ENCODE measurements at places on chromosomes 4 and X.

GRCh38 chrX:24260842-24261550 lies 52.9 kb downstream of the SUPT20HL2 start:
- peak; percentile 3 for DNase-seq

GRCh38 chrX:155115174-155115819 lies 44.0 kb downstream of the BRCC3 start:
- no peak for DNase-seq

- DNase-seq, result no peak
Measured at GRCh38 chrX:47047989-47048388, 30.3 kb upstream of the RGN start.

- DNase-seq, result no peak
Measured at GRCh38 chrX:71989768-71990426, 79.3 kb downstream of the NHSL2 start.

- no peak for DNase-seq
Measured at GRCh38 chrX:66130469-66130868, 33.6 kb upstream of the HEPH start.

DNA sequence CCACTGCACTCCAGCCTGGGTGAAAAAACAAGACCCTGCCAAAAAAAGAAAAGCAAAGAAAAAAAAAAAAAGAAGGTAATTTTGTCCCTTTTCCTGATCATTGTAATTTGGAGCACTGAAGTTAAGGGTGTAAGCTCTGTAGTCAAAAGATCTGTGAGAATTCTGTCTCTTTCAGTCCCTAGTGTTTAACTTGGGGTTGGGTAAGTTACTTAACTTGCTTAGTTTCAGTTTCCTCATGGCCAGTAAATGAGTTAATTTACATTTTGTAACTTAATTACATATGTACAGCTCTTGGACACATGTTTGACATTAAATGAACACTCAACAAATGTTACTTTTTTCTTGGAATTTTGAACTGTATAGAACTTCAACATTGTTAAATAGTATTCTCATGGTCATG lies 10.9 kb upstream of the UBE2K start:
- no peak for DNase-seq

DNA sequence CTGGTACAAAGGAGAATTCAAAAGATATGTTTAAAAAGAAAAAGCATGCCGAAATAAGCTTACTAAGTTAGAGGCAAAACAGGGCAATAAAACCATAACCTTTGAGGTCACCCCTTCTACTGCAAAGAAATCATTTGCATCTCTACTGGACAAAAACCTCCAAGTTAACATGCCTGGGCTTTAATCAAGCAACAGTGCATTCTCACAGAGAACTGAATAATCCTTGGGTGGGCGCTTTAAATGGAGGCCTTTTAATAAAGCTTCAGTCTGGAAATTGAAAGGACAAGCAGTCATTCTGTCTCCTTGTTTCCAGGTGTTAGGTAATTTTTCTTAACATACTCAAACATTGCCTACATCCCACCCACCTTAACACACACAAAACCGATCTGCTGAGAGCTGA lies 34.6 kb upstream of the SMS start:
- DNase-seq, result no peak

GRCh38 chr4:62243895-62244294 lies 1043.8 kb downstream of the ADGRL3 start:
- no peak for DNase-seq

GRCh38 chr4:88219099-88219498 lies 60.7 kb upstream of the ABCG2 start:
- peak; percentile 55 for DNase-seq

DNA sequence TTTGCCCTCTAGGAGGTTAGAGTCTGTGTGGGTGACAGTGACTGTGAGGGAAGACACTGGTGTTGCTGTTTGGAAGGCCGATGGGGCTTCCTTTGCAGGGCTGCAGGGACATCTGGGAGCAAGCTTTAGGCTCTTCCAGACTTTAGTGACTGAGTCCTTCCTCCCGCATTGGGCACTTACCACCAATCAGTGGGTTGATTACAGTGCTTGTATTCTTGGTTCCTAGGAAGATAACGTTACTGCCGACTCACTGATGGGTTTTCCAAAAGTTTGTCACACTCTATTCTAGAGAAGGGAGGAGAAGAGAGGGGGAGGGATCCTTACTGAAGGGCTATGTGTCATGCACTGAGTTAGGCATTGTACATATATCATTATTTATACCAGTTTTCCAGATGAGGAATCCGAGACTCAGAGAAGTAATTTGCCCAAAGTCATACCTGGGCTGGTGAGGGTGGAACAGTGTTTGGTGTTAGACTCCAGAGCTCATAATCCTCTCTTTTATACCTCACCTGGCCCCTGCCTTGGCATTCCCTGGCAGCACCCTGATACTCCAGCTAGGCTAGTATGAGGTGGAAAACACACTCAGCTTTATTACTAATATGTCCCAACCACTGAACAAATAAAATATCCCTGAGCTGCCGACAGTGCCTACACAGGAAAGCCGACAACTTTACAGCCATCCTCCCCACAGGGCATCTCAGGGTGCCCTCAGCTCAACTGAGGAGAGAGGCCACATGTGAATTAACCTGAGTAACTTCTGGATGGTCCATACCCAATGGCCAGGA lies 3.8 kb downstream of the CHST7 start:
- DNase-seq, result no peak

GRCh38 chrX:109928596-109929335 lies 74.1 kb upstream of the TMEM164 start:
- peak; percentile 65 for DNase-seq

GRCh38 chr4:26322346-26322745 lies 1.5 kb downstream of the RBPJ start:
- DNase-seq, result no peak

DNA sequence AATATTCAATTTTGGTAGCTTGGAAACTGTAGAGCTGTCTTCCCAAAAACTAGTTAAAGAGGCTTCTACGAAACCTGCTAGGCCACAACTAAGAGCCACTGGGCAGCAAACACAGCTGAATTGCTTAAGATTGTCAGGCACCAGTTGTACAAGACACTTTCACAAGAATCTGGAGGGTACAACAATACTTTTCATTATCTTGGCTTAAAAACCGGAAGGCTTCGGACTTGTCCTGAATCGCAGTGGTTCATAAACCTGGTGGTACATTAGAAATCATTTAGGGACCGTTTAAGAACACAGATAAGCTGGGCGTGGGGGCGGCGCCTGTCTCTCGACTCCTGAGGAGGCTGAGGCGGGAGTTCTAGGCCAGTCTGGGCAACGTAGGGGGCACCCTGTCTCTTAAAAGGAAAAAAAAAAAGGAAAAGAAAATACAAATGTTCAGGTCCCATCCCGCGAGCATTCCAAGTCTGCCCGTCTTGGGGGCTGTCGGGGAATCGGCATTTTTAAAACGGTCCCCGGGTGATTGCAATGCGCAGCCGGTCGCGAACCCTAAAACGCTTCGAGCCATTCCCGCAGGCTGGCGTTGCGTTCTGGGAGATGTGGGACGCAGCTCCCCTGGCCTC lies 763 bp downstream of the PYURF start:
- DNase-seq, result no peak

GRCh38 chr4:145019346-145019745 lies 78.7 kb downstream of the ANAPC10 start:
- DNase-seq, result no peak

GRCh38 chr4:24642981-24643547 lies 58.7 kb upstream of the DHX15 start:
- DNase-seq, result no peak

DNA sequence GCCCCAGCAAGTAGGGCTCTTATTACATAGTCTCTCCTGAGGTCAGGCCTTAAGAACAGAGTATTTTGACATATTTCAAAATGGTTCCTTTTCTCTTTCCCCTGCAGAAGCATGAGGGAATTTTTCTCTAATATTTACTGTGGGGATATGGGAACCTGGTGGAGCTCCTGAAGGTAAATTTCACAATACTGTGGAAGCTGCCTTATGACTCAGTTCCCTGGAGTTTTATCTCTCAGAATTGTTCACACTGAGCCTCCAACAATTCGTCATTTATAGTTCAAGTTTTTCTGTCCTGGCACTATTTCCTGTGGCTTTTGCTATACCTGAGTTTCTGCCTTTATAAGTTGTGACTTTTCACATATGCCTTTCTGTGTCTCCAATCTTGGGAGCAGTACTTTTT lies 607.2 kb upstream of the NDST4 start:
- DNase-seq, result no peak

GRCh38 chrX:129976441-129976840 lies 6.0 kb upstream of the BCORL1 start:
- no peak for DNase-seq

DNA sequence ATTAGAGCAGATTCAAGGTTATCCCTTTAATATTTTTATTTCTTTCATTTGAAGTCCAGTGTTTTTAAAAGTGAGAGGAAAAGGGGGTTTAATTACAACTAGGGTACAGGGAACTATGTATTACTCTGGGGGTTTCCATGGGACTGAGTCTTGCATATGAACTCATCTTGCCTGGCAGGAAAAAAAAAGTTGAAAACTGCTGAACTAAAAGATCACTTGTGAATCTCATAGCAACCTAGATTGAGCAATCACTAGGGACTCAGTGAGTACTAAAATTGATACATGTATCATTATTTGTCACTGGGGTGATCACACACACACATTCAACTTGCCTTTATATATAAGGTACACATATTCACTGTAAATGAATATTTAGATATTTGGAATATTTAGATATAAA lies 180.7 kb upstream of the SFRP2 start:
- no peak for DNase-seq

DNA sequence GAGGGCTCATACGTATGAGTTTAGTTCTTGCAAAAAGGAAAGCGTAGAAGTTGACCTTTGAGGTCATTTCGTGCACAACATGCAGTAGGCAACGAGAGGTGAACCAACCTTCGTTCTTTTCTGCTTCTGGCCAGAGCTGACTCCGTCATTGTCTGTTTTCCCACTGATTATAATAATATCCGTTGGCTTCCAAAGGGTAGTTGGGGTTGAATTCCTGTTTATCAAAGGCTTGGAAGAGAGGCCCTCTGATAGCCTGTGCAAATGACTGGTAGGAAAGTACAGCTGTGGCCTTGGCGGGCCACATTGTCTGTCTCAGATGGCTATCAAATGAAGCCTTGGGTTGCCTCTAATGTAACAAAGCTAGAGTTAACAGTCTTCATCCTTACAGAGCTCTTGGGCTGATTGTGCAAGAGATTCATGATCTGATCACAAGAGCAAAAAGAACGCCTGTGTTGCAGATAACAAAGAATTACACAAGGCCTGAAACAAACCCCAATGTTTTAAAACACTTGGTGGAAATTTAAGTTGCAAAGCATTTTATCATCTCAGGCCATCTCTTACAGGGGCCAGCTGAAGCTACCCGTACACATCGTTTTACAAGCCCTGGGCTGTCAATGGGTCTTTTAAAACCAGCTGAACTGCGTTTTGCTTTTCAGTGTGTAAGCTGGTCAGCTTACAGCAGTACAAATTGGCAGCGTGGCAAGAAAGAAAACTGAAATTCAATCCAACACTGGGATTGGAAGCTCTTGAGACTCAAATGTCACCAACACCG lies 46.1 kb upstream of the FAM9C start:
- no peak for DNase-seq

- no peak for DNase-seq
Measured at GRCh38 chr4:10872833-10873517, 188.4 kb upstream of the CLNK start.

GRCh38 chrX:23194885-23195554 lies 139.6 kb upstream of the PTCHD1 start:
- no peak for DNase-seq

- peak; percentile 90 for DNase-seq
Measured at GRCh38 chr4:17544831-17545234, 29.9 kb downstream of the CLRN2 start.

- no peak for DNase-seq
Measured at GRCh38 chr4:80101071-80101791, 28.2 kb upstream of the ANTXR2 start.

- DNase-seq, result no peak
Measured at GRCh38 chrX:130032552-130032951, 50.1 kb downstream of the BCORL1 start.

- no peak for DNase-seq
Measured at GRCh38 chr4:88225232-88226105, 58.9 kb downstream of the PPM1K start.

- no peak for DNase-seq
Measured at GRCh38 chrX:71095981-71096759, 519 bp downstream of the FOXO4 start.

DNA sequence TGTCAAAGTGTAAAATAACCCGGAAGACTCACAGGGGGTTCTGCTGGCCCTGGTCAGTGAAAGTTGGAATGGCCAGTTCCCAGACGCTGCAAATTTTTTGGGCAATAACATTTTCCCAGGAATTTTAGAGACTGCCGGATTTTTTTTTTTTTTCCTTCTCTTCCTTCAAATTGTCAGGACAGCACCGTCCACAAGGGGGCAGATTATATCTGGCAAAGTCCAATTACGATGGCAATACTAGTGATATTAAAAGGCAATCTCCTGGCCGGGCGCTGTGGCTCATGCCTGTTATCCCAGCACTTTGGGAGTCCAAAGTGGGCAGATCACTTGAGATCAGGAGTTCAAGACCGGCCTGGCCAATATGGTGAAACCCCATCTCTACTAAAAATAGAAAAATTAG lies 20.5 kb downstream of the SLC25A5 start:
- DNase-seq, result no peak

DNA sequence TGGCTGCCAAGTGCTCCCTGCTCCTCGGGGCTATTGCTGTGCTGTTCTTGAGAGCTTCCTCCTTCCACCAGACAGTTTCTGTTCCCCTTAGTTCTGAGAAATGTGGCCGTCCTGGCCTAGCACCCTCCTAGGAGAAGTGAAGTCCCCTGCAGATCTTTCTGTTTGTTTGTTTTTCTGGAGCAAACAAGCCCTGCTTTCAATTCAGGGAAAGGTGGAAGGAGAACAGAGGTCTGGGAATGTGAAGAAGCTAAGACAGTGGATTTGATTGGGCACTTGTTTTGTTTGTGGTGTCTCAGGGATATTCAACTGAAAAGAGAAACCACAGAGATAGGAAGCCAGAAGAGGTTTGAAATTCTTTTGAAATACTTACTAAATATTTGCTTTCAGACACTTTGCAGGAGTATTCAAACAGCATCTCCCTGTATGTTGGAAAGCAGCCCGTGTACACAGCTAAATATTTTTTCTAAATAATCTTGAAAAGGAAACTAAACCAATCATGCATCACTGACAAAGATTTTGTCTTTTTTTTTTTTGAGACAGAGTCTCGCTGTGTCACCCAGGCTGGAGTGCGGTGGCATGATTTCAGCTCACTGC lies 36.5 kb upstream of the PPM1K start:
- peak; percentile 34 for DNase-seq

Measured in putamen (tissue), 1 donor.